ENCODE measurements at places on chromosomes 13 and 19.
A peak's percentile ranks its signal among the peaks of the same experiment; 100 is the strongest.

- DNase-seq: no peak
Measured at GRCh38 chr13:36919171-36919832, 736 bp downstream of the SMAD9 start.

- DNase-seq: no peak
Measured at GRCh38 chr19:6672693-6673290, 2.8 kb upstream of the TNFSF14 start.

- no peak for DNase-seq
Measured at GRCh38 chr13:98577836-98578285, 954 bp upstream of the STK24 start.

DNA sequence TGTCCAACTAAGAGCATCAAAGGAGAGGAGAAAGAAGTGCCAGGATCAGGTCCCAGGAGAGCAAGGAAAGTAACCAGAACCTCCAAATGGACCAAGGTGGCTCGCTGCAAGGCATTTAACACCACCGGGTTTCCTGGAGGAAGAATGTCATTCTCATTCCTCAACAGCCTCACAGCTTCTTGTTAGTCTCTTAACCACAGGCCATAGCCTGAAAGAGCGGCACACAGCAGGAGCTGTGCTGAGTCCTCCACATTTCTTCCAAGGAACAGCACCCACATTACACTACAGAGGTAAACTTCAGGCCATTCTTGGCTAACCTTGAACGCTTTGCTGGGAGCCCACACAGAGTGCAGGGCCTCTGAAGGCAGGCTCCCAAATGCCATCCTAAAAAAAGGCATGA is 23.6 kb downstream of the DOCK9 start:
- DNase-seq: no peak

- no peak for DNase-seq
Measured at GRCh38 chr13:42007844-42008243, 40.6 kb upstream of the DGKH start.

GRCh38 chr13:106522898-106523525 is 12.4 kb downstream of the EFNB2 start:
- DNase-seq: no peak

DNA sequence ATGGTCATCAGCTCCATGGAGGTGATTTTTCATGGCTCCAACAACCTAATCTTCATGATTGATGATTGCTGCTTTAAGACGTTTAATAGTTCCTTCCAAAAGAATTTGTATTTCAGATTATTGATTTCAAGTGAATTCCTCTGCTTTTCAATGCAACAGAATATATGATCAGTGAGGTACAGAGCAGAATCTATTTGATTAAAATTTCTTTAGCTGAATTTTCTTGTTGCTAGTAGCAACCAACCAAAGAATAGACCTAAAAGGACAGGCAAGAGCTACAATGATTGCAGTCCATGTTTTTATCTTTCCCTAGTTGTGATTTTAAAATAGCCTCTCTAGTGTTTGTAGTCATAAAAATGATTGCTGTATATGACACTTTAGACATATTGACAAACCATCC is 76.8 kb upstream of the SCEL start:
- DNase-seq: no peak

- DNase-seq: no peak
Measured at GRCh38 chr13:39875111-39875987, 219.9 kb downstream of the COG6 start.

GRCh38 chr19:47094557-47095475 is 18.8 kb downstream of the ZC3H4 start:
- DNase-seq: peak; percentile 86

DNA sequence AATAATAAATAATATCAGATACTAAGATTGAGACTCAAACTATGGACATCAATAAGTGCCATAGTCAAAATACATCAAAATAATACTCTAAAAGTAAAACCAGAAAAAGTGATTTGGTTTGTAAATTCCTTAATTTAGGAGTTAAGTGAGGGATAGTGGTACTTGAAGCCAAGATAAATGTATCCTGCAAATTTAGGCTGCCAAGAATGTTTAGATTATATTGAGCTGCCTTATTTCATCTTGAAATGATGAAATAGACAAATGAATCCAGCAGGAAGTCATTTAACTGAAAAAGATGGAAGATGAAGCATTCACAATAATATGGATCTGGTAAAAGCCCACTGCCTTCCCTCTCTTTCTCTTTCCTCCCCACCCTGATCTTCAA is 112.3 kb downstream of the LRCH1 start:
- DNase-seq: no peak

GRCh38 chr13:77042566-77043177 is 15.7 kb upstream of the FBXL3 start:
- no peak for DNase-seq

GRCh38 chr19:17778251-17778967 is 16.5 kb upstream of the B3GNT3 start:
- DNase-seq: peak; percentile 72

GRCh38 chr13:66778461-66778860 is 451.7 kb downstream of the PCDH9 start:
- DNase-seq: no peak

DNA sequence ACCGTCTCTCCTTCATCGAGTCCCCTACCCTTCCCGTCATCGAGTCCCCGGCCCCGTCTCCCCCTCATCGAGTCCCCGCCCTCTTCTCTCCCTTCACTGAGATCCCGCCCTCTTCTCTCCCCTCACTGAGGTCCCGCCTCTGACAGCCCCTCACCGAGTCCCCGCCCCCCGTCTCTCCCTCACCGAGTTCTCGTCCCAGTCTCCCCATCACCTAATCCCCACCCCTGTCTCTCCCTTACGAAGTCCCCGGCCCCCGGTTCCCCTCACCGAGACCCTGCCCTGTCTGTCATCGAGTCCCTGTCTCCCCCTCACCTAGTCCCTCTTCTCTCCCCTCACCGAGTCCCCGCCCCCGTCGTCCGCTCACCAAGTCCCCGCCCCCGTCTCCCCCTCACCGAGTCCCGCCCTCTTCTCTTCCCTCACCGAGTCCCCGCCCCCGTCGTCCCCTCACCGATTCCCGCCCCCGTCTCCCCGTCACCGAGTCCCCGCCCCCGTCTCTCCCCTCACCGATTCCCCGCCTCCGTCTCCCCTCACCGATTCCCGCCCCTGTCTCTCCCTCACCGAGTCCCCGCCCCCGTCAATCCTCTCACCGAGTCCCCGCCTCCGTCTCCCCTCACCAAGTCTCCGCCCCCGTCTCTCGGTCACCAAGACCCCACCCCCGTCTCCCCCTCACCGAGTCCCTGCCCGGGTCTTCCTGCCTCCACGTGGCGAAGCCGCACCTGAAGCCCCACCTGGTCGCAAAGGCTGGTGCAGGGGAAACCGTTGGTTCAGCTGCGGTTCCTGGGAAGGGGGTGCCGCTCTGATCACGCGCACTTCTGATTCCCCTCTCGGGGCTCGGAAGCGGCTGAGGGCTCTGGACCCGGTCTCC is 23.9 kb upstream of the ZNF846 start:
- DNase-seq: peak; percentile 88

GRCh38 chr13:41546372-41547190 is 89.2 kb downstream of the RGCC start:
- DNase-seq: no peak

DNA sequence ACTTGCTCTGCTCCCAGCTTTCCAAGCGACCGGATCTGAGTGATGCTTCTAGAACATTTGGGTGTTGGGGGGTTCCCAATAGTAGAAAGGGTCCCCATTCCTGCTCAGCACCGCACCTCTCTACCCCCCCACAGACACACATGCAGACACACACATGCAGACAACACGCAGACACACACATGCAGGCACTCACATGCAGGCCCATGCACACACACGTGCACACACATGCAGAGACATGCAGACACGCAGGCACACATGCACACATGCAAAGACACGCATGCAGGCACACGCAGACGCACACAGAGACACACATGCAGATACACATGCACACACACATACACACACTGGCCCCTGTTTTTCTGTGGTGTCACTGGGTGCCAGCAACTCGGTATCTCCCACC is 23.8 kb downstream of the ONECUT3 start:
- no peak for DNase-seq

GRCh38 chr13:82664183-82664582 is 1218.1 kb downstream of the SLITRK1 start:
- DNase-seq: no peak

GRCh38 chr13:46296115-46296822 is 84.5 kb downstream of the LRRC63 start:
- DNase-seq: no peak

DNA sequence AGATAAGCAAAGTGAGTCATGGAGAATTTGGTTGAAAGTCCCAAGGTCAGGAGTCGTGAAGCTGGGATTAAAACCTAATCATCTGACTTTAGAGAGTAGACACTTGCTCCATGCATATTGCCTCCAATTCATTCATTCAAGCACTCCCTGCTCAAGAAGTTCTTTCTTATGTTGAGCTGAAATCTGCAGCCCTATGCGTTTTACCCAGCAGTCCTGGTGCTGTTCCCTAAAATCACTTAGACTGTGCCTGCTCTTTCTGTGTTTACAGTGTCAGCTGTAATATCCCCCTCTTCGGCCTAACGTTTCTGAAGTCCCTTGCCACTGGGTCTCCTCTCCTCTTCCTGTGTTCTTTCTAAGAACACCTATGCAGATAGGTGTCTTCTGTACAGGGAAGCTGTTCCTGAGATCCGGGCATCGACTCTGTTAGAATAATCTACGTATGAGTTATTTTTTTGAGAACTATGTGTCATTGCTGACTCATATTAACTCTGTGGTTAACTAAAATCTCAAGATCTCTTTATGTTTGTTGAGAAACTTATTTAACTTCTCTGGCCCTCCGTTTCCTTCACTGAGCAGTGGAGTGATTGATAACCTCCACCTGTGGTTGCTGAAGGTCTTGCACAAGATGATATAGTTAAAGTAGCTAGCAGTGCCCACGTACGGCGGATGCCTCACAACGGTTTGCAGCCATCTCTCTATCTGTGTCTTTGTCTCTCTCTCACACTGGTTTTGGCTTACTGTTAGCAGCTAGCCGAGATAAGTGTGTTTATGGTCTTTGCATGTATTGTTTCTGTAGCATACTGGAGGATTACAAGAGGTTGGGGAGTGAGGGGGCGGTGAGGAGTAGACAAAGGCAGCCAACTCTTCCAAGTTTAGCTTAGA is 4.7 kb downstream of the ALOX5AP start:
- no peak for DNase-seq

- no peak for DNase-seq
Measured at GRCh38 chr19:2477732-2478191, 1.8 kb downstream of the GADD45B start.

GRCh38 chr13:99800011-99800410 is 171.6 kb downstream of the ZIC5 start:
- no peak for DNase-seq

- no peak for DNase-seq
Measured at GRCh38 chr13:75803164-75803611, 167.1 kb downstream of the LMO7 start.

GRCh38 chr19:38304352-38304865 is 358 bp downstream of the C19orf33 start:
- DNase-seq: no peak

DNA sequence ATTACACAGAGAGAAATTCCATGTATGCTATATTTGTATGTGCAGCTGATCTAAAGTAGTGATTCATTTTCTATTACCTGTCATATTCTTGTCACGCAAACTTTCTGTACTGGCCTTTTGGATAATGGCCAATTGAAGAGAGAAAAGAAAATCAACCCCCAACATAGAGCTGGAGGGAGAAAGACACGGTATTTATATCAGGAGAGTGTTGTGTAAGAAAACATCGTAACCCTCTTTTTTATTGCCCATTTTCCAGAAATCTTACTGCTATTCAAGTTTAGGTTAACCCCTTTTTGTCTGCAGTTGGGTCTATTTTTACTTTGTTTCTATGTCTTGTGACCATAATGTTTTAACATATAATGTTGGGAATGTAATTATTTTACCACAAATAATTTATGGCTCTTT is 27.9 kb downstream of the DGKH start:
- no peak for DNase-seq

- peak; percentile 18 for DNase-seq
Measured at GRCh38 chr13:92355213-92355612, 871.4 kb upstream of the GPC6 start.

- DNase-seq: no peak
Measured at GRCh38 chr19:48329167-48329891, 4.0 kb downstream of the EMP3 start.

DNA sequence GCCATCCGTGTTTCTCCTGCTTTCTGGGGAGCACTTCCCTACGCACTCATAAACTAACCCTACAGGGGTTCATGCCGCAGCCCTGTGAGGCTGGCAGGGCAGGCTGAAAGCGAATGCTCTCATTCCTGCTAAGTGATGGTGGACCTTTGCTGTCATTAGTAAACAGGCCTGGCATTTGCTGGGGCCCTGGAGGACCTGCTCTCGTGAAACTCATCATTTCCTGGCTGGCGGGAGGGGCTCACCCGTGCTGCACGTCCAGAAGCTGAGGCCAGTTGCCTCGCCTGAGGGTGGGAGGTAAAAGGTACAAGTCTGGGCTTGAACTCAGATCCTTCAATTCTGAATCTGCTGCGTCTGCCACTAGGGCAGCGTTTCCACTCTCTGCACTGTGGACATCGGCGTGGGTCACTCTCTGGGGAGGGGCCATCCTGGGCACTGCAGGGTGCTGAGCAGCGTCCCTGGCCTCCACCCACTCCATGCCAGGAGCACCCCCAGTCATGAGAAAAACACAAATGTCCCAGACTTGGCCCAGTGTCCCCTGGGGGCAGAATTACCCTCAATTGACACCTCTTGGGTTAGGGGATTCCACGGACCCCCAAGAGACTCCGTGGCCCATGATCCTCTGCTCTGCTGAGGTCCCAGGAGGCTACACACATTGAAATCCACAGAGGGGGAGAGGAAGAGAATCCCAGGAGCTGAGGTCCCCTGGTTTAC is 7.0 kb downstream of the MOB3A start:
- no peak for DNase-seq

DNA sequence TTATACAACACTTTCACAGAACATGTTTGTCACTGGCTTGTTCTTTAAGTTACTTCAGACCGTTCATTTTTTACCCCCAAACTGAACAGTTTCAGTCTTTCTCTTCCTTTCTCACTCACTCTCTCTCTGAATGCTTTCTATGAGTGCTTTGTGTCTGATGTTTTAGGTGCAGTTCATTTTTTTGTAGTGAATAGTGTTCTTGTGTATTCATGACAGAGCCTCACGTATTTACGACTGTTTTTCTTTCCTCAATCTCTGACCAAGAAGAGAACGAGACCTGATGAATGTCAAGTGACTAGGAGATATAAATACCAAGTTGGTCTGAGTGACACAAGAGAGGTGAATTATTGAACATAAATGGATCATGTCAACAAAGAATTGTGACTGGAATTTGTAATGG is 1525.0 kb upstream of the MIR17HG start:
- DNase-seq: no peak

Measured in CMK (cell line).